Omental fat pad (tissue), 4 donors: ENCODE measurements at places on chromosomes 3 and 15. TPM values are rescaled to one million over a fixed set of nuclear protein-coding genes. Genes with fewer than 3 reads are reported as not detected.

The SMCO1 gene
- total RNA-seq: not detected

The MYO5C gene
- total RNA-seq: 18.1 TPM

The ATP10A gene
- total RNA-seq: 8.4 TPM

The PLA2G4E gene
- not detected for total RNA-seq

The REC114 gene
- total RNA-seq: not detected

The CISH gene
- 27.9 TPM for total RNA-seq

The PLSCR1 gene
- 76.6 TPM for total RNA-seq

The PLAAT1 gene
- total RNA-seq: not detected

The CASR gene
- not detected for total RNA-seq

The GOLGA8R gene
- 3.2 TPM for total RNA-seq

The CHL1 gene
- total RNA-seq: 47.6 TPM

The VEPH1 gene
- total RNA-seq: 3.2 TPM

The KBTBD12 gene
- total RNA-seq: 0.48 TPM

The DNASE1L3 gene
- 2.3 TPM for total RNA-seq

The CD80 gene
- total RNA-seq: 0.96 TPM

The MFN1 gene
- 39.3 TPM for total RNA-seq

The PPP1R14D gene
- total RNA-seq: not detected

The NOX5 gene
- total RNA-seq: 0.36 TPM

The TNFSF10 gene
- total RNA-seq: 85.2 TPM

The DLL4 gene
- 5.8 TPM for total RNA-seq

The KNG1 gene
- not detected for total RNA-seq

The RTP3 gene
- not detected for total RNA-seq

The GP5 gene
- total RNA-seq: not detected

The SLC22A14 gene
- not detected for total RNA-seq
